Panc1 (cell line): ENCODE measurements at places on chromosomes 16 and 17. TPM values are rescaled to one million over a fixed set of nuclear protein-coding genes. Genes with fewer than 3 reads are reported as not detected.
A peak's percentile ranks its signal among the peaks of the same experiment; 100 is the strongest.

GRCh38 chr16:80023865-80024264, 423.3 kb upstream of the MAF start:
- DNase-seq, result no peak

DNA sequence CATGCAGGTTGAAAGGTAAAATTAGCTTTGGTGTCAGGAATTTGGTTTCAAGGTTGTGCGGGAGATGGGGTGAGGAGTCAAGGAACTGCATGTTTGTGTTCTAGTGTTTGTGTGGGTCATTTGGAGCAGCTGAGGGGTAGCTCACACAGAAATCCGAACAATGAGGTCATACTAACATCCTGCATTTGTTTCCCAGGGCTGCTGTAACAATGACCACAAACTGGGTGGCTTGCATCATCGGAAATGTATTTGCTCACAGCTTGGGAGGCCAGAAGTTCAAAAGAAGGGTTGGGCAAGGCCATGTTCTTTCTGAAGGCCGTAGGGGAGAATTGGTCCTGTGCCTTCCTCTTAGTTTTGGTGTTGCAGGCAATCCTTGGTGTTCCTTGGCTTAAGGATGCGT, 287.4 kb downstream of the HAPSTR1 start:
- DNase-seq, result no peak

DNA sequence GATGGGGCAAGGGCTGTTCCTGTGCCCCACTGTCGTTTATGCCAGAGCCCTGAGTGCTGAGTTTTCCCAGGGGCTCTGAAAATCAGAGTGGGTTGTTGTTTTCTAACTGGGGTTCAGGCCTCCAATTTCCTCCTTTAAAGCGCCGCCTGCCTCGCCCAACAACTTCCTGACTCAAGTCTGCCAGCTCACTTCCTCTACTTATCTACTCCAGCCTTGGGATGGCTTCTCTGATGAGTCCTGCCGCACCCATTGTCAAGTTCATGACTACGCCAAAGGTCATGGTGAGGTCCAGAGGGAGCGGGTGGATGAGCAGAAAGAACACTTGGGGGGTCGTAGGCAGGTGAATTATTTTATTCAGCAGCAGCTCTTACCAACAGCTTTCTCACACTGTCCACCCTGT, 104.7 kb downstream of the UTP18 start:
- DNase-seq, result no peak

The KRT33A gene
- total RNA-seq, result not detected

DNA sequence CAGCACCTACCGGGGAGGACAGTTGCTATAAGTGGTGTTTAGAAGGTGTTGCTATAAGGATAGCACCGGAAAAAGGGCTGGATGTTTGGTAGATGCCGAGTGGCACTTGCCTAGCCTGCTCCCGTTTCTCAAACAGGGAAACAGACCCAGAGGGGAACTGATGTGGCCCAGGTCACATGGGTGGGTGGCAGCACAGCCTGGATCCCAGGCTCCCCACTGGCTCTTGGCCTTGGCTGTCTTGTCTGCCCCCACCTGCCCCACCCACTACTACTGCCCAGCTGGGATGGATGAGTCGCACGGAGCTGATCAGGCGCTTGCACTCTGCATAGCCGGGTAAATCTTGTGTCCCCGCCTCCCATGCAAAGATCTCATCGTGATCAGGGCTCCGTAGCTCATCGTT, 7.2 kb downstream of the SMTNL2 start:
- no peak for DNase-seq

DNA sequence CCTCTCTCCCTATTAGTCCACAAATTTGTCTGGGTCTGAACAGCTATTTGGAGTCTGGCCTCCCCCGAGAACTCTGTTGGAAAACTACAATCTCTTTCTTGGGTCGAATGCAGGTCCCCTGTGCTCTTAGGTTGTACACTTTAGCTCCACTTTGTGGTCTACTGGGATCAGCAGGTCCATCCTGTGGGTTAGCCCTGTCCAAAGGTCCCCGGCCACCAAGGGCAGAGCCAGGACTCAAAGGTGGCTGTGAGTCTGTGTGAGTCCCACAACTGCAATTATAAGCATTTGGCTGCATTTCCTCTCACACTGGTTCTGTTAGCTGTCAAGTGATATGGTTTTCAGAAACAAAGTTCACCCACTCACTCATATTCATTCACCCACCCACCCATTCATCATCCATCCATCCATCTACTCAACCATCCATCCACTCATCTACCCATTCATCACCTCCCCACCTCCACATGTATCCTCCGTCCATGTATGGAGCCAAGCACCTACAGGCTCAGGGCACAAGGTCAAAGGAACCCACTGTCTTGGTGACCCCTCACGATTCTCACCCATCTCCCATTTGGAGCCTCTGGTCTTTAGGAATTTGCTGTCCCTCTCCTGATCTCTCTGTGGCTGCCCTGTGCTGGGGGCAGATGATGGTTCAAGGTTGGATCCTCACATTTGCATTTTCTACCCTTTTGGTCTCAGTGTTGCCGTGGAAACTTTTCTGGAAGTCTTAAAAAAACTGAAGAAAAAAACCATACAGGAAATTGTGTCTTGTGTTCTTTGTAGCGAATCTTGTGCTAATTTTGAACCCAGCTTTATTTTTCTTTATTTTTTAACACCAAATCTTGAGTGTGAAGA, 45.8 kb downstream of the IRF8 start:
- no peak for DNase-seq

- DNase-seq, result no peak
Measured at GRCh38 chr16:85689285-85689949, 663 bp upstream of the GINS2 start.

GRCh38 chr17:40510328-40510648, 8.9 kb upstream of the TNS4 start:
- DNase-seq, result no peak

GRCh38 chr17:32926183-32926582, 1.8 kb upstream of the TMEM98 start:
- DNase-seq, result no peak

DNA sequence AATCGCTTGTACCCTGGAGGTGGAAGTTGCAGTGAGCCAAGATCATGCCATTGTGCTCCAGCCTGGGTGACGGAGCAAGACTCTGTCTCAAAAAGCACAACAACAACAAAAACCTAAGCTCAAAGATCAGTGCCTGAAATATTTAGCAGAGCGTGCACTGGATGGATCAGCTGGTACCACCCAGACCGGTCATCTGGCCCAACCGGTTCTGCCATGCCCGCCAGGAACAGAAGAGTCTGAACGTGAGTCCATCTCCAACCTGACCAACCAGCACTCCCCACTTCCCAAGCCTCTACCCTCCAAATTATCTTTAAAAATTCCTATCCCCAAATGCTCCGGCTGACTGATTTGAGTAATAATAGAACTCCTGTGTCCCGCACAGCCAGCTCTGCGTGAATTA, 1.5 kb upstream of the UQCC4 start:
- no peak for DNase-seq

The RBFOX1 gene
- total RNA-seq, result not detected

The GALNS gene
- total RNA-seq, result 81.6 TPM

The BAIAP3 gene
- 9.4 TPM for total RNA-seq

DNA sequence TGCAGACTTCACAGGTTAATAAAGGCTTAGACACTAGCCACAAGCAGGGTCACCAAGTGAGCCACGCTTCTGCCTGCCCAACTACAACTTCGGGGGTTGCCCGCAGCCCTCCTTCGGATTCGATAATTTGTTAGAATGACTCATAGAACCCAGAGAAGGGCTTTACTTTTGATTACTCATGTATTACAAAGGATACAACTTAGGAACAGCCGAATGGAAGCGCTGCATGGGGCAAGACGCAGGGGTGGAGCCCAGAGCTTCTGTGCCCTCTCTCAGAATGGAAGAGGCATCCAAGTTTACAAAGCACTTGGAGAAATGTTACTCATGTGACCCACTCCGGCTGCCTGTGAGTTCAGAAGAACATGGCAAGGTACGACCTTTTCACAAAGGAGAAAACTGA, 7.5 kb upstream of the CDH5 start:
- no peak for DNase-seq

GRCh38 chr17:31527606-31528005, 136.1 kb downstream of the RAB11FIP4 start:
- DNase-seq, result no peak

- no peak for DNase-seq
Measured at GRCh38 chr16:24917891-24918290, 72.1 kb downstream of the SLC5A11 start.

DNA sequence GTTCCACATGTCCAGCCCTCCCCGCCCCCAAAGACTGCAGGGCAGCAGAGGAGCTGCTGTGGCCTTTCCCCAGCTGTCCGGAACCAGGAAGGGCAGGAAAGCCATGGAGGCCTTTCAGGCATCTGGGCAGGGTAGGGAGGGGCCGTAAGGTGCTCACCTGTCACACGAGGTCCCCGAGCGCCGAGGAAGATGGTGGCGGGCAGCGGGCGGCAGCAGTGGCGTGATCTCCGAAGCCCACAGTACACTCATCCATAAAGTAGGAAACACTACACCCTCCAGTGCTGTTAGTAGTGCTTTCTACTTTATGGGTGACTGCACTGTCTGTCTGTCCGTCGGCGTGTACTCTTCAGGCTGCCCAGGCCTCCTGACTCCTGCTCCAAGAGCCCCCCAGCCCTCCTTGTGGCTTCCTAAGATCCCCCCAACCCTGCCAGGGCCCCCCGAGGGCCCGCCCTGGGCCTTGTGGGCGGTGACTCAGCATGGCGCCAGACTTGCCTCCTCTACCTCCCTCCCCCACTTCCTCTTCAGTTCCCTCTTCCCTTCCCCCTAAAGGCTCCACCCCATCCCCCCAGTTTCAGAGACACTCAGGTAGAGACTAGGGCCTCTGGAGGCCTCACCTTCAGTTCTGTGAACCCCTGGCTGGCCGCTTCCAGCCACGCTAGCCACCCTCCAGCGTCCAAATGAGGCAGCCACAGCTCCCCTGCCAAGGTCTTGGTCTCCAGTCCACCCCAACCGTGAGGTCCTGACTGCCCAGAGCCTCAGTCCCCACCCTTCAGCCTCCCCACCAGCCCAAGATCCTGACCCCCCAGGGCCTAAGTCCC, 2.6 kb upstream of the TSPOAP1 start:
- DNase-seq, result no peak

GRCh38 chr17:14320734-14321475, 20.0 kb downstream of the HS3ST3B1 start:
- DNase-seq, result no peak

DNA sequence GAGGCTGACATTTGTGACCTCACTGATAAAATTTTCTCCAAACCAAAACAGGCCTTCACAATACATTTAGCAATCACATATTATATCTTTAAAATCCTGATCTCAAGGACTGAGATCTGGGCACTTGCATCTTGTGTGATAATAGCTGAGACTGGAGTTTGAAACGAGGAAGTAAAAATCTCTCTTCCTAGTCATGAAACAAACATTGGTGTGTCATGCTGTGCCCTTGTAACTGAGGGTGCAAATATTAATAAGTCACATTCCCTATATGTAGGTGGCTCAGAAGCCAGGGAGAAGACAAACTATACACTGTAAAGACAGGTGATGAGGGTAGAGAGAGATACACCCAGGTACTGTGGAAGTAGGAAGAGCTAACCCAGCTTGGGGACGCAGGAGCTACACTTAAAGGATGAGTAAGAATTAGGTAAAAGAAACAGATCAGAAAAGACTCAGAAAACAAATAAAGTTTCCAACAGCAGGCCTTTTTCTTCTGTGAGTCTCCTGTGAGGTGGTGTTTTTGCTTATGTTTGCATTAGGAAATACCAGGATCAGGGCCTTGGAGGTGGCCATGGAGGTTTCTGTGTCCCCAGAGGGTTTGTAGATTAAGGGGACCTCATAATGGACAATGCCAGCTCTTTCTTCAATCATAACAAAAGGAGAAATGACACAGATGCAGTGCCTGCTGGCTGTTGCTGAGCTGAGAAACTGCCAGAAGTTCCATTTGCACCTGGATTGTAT, 335.7 kb downstream of the GRIN2A start:
- DNase-seq, result peak; percentile 65
